ENCODE measurements at places on chromosomes 2 and 18.

- no peak for DNase-seq
Observed at GRCh38 chr18:34222307-34223163, 2.2 kb downstream of the NOL4 start.

DNA sequence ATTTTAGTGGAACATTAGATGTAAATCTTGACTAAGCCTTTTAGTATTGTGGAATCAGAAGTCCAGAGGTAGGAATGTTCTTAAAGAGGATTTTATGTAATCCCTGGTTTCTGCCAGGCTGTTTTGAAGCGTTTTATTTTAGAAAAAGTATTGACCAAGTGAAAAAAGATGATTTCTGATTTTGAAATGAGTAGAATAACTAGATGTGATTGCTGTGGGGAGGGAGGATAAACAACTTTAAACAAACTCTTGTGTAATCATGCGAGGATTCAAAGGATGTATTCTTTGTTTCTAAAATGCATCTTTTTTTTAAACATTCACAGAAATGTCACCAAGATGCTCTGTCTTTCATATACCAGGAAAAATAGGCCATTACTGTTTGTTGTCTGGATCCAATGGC is 53.9 kb downstream of the PHLPP1 start:
- no peak for DNase-seq

- DNase-seq = no peak
Observed at GRCh38 chr2:25417715-25418369, 76.1 kb upstream of the DNMT3A start.

- DNase-seq = no peak
Observed at GRCh38 chr18:76441002-76441667, 53.9 kb downstream of the ZNF516 start.

DNA sequence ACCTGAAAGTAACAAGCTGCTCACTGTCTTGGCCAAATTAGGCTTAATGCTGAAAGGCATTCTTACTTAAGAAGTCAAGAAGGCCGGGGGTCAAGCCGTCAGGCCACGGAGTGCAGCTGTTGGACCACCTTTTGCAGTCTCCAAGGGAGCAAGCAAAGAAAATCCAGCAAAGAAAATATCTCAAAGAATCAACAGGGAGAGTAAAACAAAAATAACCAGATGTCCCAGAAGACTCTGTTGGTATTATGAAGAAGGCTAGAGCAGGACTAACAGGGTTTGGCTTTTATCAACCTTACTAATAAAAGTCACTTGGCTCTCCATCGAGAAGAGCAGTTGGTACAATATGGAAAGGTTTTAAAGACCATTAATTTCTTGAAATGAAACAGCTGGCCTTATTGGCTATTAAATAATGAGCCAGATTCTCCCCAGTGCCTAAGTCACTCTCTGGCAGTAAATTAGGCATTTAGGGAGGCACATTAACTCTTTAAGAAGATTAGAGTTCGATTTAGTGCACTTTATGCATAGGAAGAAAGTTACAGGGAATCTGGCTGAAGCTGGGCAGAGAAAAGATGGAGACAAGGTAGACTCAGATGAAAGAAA is 110.8 kb upstream of the NRP2 start:
- DNase-seq = no peak

GRCh38 chr2:17960925-17961324 is 82.5 kb downstream of the KCNS3 start:
- DNase-seq = no peak

DNA sequence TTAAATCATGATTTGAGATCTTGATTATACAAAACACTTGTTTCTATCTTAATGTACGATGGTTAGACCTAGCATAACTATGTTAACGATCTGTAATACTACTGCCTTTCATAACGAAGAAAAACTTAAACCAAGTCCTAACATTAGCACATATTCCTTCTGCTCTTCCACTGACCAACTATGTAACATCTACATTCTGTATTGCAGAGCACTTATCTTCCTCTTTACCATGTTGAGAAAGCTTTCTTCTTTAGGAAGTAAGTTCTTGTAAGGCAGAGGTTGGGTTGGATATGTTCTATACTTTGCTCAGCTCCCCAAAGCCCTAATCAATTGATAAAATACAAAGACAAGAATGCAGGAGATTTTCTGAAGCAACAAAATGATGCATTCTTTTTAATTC is 7.9 kb upstream of the ZNF407 start:
- DNase-seq = no peak

DNA sequence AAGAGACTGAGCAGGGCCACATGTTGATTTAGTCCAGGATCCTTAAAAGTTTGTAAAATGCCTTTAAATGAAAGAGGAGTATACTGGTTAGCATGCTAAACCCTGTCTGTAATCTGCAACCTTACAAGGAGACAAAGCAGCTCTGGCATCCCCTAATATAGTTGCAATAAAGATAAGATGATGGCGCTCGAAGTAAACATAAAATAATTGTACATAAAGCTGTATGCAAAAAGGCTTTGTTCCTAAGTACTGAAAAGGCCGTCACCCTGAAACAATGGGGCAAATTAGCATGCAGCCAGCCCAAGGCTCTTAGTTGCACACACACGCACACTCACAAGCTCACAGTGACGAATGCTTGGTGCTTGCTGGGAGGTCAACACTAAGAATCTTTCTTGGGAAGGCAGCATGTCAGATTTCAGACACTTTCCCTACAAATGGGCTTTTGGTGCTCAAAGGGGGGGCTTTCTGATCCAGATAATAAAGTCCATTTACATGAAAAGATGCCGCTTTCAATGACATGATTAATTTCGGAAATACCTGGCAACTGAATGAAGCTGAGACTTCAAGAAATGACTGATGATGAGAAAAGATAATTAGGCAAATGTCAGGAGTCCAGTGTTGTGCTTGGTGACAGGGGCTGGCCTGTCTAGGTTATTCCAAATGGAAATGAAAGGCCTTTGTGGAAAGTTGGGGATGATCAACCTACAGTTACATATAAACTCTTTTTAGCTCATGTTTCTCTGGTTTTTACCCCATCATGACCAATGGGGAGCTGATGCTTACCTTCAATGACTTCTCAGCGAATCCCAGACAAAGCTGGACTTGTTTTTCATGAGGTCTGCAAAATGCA is 370.3 kb downstream of the MEIS1 start:
- DNase-seq = no peak

DNA sequence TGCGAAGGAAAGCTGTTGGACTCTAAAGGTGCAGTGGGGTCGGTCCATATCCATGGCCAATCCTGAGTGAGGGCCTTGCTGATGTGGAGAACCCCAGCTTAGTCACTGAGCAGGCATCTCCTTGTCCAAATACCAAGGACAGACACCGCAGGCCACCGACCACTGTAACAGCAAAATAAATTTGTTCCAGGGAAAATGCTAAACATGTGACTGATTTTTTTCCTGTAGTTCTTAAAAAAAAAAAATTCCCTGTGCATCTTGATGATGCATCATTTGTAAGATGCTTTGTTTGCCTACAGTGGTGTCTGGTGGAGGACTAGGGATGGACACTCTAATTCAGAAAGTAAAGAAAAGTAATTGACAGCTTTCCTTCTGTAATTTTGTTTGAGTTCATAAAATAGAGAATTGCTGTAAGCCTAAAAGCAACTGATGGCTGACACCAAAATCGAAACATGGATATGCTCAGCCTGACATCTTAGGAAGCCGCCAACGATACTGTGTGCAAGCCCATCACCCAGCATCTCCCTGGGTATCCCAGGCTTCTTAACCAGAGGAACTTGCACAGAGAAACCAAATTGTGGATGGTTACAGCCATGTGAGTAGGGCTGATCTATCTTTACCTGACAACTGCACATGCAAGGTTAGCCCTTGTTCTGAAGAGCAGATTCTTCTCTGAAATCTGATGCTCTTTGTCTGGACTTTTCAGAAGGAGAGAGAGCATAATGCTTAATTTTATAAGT is 188.6 kb downstream of the ARL4C start:
- DNase-seq = no peak

DNA sequence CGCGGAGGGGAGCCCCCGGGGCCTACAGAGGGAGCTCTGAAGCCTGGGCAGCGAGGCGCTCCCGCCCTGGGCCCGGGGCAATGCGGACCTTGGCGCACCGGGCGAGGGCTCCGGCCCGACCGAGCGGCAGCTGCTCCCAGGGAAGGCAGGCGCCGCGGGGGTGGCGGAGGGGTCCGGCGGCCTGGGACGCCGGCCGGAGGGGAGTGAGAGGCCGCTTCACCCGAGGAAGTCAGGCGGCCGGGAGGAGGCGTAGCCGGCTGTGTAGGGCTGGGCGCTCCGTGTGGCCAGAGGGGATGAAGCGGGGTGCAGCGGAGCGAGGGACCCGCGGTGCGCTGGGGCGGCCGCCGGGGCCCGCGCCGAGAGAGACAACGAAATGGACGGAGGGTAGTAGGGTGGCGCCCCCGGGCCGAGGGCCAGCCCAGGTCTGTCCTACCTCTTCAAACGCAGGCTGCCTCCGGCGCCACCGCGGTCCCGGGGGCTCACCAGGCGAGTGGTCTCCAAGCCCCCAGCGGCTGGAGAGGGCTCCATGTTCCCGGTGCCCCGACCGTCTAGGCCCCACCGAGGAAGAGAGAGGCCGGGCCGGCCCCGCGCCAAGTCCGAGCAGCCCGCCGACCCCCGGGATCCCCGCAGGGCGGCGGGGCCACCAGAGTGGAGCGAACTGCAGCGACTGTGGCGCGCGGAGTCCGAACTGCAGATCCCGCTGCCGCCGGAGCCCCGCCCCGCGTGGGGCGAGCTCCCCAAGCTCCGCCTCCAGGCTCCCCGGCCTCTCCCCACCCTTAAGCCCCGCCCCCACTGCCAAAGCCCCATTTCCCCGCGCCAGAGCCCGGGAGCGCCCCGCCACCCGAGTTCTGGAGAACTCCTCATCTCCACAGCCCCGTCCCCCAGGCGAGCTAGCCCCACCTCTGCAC is at the start of gene SLC30A3:
TSS of gene SLC30A3 (minus strand) at position 669 of the 908 bp plus-strand sequence. CDS start at position 528, 141 bp downstream.
- DNase-seq = peak; percentile 50

GRCh38 chr2:142872882-142873724 is 4.4 kb upstream of the KYNU start:
- DNase-seq = no peak

DNA sequence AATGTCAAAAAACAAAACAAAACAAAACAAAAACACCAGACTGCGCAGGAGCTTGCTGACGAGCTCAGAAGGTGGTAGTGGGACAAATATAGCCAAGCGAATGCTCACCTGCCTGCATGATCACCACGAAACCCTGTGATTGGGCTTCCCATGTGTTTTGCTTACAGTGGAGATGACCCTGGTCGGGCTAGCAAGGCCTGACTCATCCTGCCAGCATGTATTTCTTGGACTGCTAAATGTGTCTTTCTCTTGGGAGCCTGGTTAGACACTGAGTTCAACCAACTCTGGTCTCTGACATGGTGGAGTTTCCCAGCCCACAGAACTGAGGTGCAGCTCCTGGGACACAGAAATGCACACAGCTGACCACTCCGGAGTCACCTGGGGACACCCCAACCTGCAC is 30.7 kb upstream of the DUSP2 start:
- no peak for DNase-seq

GRCh38 chr2:145939949-145940348 is 1420.0 kb upstream of the ZEB2 start:
- no peak for DNase-seq

DNA sequence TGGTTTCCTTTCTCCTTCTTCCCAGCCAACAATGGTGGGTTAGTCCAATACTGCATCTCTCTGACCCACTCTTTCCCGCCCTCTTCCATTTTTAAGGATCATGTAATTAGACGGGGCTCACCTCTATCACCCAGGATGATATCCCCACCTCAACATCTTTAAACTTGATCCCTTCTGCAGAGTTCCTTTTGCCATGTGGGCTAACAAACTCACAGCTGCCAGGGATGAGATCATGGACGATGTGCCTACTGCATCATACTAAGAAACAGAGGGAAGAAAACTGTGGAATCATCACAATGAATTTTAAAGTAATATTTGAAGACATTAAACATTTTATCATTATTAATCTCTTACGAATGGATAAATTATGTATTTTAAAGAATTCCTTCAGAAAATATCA is 183.5 kb downstream of the RDH14 start:
- DNase-seq = no peak

Measured in stimulated activated CD8-positive, alpha-beta memory T cell treated with anti-CD3 and anti-CD28 coated beads, Interleukin-12 subunit alpha, Interleukin-12 subunit beta, amount 100 ng/mL, for 4 hours (primary cell).